Neural progenitor cell (in vitro differentiated cells): ENCODE measurements at places on chromosomes 1 and 21. TPM values are rescaled to one million over a fixed set of nuclear protein-coding genes. Genes with fewer than 3 reads are reported as not detected.
A peak's percentile ranks its signal among the peaks of the same experiment; 100 is the strongest.

Gene SERTAD4
- total RNA-seq = 2.5 and 2.8 TPM in 2 replicates

GRCh38 chr1:206538086-206538770 is 30.9 kb downstream of the RASSF5 start:
- DNase-seq = no peak

DNA sequence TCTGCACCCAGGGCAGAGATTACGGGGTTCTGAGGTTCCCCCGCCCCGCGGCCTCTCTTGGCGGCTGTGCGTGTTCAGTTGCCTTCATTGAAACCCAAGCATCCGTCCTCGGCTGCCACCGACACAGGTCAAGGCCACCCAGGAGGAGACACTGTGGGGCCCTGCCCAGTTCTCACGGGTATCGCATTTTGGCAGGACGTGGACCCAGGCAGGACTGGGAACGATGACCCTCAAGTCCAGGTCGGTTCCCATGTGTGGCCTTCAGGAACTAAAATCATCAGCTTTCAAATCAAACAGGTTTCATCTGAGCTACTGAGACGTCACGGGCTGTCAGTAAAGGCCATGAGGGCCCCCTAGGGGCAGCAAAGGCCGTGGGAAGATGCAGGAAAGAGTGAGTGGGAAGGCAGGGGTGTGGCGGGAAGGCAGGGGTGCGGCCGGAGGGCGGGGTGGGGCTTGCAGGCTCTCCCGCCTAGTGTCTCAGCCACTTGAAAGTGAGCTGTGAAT is 7.0 kb upstream of the C1orf174 start:
- peak; percentile 39 for DNase-seq

- no peak for DNase-seq
Measured at GRCh38 chr1:197557302-197557701, 218.0 kb downstream of the DENND1B start.

DNA sequence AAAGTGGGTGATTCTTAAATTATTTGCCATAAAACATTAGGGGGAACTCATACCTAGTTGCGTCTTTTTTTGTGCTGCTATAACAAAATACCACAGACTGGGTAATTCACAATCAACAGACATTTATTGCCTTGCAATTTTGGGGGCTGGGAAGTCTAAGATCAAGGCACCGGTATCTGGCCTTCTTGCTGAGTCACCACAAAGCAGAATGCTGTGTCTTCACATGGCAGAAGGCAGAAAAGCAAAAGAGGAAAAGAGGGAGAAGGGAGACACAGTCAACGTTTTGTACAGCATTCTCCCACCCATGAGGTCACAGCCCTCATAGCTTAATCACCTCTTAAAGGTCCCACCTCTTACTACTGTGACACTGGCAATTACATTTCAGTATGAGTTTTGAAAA is 291.0 kb downstream of the CHRM3 start:
- no peak for DNase-seq

DNA sequence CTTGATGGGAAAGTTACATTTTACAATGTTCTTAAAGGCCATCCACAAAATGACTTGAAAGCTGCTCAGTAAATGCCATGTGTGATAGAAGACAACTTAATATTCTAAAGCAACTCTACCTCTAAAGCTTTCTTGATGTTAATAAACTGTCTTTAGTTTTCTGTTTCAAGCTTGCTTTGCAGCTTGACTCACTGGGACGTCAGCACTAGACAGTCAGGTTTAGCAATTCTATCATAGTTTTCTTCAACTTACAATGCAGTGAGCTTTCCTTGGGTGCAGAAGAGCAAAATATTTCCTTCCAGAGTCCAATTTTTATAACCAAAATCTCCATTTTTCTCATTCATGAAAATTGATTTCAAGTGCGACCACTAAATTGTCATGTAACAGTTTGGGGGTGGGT is 273.1 kb downstream of the NTNG1 start:
- no peak for DNase-seq

DNA sequence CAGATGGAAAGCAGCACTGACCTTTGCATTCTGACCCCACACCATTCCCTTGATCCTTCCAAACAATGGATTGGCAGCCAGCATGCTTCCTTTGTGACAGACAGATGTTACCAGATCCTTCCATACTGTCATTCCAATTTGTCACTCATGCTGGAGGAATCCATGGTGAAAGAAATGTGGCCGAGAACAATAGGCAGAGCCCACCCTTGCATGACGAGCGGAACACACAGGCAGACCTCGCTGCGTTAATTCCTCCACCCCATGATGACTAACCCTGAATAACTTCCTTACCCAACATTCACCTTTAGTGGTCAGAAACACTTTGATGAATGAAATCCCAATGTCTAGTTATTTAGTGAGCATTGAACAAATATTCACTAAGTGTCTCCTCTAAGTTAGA is 45.1 kb downstream of the PDPN start:
- peak; percentile 26 for DNase-seq

- DNase-seq = no peak
Measured at GRCh38 chr1:20903437-20903836, 116.3 kb upstream of the HP1BP3 start.

Gene FAM163A
- 0.11 and 0.40 TPM in 2 replicates for total RNA-seq

DNA sequence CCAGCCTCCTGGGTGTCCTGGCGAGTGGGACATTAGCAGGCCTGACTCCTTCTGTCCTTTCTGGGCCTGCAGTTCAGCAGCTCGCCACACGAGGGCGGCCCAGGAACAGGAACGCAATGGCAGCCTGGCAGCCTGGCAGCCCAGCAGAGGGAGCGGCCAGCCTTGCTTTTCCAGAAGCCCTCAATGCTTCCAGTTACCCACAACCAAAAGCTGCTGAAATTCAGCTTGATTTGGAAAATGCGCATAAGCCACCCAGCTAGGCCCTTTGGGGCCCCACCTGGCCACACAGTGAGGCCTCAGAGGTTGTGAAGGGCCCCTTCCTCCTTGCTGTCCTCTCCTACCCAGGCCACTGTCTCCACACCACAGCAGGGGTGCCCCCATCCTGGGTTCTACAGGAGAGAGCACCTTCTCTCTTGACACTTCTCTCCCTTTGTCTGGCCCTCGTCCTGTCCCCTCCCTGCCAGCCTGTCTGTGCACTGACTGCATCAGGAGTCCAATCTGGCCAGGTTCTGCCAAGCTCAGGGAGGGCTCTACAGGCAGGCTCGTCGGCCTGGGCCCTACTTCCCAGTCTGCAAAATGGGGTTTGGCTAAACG is 103.4 kb upstream of the VAMP3 start:
- peak; percentile 92 for DNase-seq

DNA sequence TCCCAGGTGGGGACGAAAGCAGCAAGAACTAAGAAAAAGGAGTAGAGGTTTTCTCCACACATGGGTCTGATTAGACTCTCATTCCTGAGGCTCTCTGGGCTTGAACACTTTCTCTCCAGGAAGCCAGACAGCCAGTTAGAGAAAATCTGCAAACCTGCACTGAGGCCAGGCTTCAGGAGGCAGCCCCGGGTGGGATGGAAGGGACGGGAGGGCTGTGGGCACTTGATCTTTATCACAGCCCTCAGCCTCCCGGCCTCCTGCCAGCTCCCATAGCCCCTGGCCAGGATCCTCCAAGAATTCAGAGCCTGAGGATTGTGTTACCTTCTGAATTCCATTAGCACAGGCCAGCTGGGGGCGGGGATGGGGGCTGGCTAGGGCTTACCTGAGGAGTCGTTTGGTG is 40.1 kb downstream of the SERTAD4 start:
- peak; percentile 42 for DNase-seq

GRCh38 chr1:112558634-112559033 is 49.9 kb downstream of the WNT2B start:
- DNase-seq = peak; percentile 66

Gene MANEAL
- total RNA-seq = 0.24 and 0.40 TPM in 2 replicates

DNA sequence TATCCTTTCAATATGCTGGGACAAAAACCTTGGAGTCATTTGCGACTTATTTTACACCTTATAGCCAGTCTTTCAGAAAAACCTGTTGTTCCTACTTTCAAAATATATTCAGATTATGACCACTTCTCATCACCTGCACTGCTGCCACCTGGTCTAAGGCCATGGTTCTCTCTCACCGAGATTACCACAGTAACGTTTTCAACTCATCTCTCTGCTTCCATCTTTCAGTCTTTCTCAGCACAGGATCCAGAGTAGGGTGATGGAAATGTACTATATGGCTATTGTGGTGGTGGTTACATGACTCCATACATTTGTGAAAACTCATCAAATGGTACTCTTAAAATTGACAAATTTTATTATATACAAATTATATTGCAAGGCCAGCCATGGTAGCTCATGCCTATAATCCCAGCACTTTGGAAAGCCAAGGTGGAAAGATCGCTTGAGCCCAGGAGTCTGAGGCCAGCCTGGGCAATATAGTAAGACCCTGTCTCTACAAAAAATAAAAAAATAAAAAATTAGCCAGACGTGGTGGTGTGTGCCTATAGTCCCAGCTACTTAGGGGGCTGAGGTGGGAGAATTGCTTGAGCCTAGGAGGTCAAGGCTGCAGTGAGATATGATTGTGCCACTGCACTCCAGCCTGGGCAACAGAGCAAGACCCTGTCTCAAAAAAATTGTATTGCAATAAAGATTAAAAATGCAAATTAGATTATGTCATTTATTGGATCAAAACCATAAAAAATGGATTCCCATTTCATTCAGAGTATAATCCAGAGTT is 120.9 kb upstream of the PPP2R5A start:
- no peak for DNase-seq

DNA sequence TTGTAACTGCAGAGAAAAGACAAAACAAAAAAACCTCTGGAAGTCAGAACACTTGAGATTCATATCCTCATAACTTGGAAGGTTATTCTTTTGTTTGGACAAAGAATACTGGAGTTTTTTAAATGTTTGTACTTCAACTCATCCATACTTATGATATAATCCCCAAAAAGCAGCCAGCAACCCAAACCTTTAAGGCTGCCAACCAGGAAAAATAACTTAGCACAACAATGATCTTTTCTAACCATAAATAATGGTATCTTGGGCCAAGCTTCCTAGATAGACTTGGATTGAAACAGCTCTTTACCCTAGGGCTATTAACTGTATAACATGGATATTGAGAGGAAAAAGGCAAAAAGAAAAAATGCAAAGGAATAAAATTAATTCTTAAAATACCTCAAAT is 335.1 kb downstream of the LTN1 start:
- no peak for DNase-seq

GRCh38 chr1:161728376-161729226 is 7.3 kb downstream of the FCRLB start:
- DNase-seq = no peak

Gene TRIM46
- total RNA-seq = 3.9 and 10.2 TPM in 2 replicates

DNA sequence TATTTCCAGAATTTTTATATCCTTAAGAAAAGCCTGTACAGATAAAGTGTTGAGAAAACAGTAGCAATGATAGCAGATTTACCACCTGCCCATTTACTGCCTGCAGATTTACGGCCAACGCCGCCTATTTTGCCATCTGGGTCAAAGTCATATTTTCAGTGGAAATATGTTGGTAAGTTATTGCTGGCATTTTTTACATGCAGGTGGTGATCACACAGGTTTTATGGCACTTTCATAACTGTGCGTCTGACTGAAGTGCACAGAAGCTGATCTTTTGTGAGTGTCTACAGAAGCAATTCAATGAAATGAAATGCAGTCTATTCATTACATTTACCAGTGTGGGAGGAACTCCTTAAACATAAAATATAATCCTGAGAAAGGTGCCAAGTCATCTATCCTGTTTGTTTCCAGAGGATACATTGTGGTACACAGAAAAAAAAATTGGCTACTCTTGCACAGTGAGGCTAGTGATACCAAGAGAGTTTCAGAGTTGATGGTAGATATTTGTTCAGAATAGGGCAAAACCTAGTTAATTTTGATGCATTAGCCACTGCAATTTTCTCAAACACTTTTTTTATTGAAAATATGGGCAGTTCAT is 458.5 kb downstream of the NEGR1 start:
- DNase-seq = no peak

GRCh38 chr1:224435999-224436398 is 1.4 kb upstream of the WDR26 start:
- no peak for DNase-seq

- DNase-seq = no peak
Measured at GRCh38 chr1:94332952-94333351, 85.2 kb upstream of the ABCD3 start.

DNA sequence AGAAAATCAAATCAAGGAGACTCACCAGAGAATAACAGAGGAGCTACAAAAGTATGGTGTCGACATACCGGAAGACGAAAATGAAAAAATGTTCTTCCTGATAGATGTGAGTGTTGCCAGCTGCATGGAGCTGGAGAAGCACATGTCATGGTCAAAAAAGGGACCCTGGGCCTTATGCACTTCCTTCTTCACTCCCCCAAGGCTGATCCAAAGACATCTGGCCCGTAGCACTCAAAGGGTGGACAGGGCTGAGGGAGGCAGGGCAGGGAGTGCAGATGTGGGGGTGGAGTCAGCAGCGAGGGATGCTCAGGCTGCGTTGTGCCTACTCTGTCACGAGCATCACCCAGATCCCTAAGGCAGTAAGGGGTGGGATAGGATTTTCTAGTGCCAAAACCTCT is 19.4 kb downstream of the MX1 start:
- DNase-seq = no peak

Gene CHD1L
- 88.5 and 118 TPM in 2 replicates for total RNA-seq

GRCh38 chr1:22133931-22134324 is 9.0 kb downstream of the WNT4 start:
- DNase-seq = peak; percentile 36

DNA sequence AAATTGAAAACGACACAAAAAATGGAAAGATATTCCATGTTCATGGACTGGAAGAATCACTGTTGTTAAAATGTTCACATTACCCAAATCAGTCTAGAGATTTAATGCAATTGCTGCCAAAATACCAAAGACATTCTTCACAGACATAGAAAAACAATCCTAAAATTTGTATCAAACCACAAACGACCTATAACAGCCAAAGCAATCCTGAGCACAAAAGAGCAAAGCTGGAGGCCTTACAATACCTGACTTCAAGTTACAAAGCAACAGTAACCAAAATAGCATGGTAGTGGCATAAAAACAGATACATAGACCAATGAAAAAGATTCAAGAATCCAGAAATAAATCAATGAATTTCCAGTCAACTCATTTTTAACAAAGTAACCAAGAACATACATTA is 1077.3 kb downstream of the KCNT2 start:
- DNase-seq = no peak

DNA sequence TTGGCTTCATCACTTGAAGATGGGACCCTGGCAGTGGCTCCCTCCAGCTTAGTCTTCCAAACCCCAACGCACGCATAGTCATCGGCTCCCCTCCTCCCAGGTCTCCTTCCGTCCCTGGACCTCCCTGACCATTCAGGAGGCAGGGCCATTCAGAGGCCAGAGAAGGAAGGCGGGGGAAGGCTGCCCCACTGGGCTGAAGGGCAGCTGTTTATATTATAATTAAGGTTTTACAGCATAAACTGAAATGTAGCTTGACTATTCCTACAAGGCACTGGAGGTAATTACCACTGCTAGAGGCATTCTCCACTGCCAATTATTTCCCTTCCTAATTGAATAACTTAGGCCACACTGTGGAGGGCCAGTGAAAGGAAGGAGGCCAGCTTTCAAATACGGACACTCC is 170.6 kb upstream of the PROX1 start:
- DNase-seq = peak; percentile 47

DNA sequence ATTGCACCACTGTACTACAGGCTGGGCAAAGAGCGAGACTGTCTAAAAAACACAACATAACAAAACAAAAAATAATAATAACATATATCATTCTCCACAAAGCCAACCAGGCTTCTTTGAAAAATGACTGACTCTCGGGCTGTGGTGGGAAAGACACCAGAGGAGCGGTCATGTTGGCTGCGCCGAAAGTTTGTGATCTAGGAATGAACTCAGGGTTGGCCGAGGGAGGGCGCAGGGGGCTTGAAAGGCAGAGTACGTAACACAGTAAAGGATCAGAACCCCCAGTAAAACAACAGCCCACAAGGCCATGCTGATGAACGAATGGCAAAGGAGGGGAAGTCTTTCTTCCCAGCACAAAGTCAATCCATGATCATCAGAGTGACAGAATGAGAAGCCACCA is 4.7 kb downstream of the SLC35E2B start:
- DNase-seq = no peak
